ENCODE measurements at places on chromosomes 11 and 22.

GRCh38 chr11:12748561-12748960 lies 74.3 kb downstream of the TEAD1 start:
- no peak for DNase-seq

DNA sequence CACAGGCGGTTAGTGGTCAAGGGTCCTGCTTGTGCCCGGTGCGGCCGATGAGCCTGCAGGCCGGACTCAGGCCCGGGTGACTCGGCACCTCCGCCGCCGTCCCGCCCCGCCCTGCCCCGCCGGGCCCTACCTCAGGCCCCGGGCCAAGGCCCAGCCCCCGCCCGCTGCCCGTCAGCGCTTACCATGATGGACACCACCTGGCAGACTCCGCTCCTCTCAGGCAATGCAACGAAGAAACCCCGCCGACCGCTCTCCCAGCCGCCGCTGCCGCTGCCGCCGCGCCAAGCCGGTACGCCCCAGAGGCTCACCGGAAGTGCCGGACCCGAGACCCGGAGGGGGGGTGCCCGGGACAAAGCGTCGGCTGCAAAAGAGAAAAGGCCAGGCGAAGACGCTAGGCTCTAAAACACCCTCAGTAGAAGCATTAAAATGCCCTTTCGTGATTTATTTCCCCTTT lies at the start of gene UFD1:
Gene UFD1, minus strand, starts transcription at position 293 of the 454 bp plus-strand sequence. Its CDS starts 108 bp downstream, at position 185.
- DNase-seq: peak; percentile 64

DNA sequence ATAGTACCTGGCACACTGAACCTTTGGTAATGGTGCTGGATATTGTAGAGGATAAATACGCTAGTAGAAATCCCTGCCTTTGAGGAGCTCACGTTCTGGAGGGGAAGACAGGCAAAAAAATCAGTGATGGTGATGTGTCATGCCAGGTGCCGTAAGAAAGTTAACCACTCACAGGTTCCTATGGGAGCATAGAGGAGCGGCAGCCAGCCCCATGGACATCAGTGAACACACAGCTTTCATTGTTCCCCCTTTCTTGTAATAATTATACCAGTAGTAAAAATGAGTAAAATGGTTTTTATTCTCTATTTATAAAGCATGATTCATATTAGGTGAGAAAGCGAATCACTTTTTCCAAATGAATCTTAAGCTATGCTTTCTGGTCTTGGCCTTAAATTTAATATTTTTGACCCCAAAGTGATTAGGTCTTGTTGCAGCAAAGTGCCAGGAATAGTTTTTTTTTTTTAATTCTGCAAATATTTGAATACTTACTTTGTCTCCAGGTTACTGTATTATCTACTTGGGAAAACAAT lies 57.9 kb downstream of the UVRAG start:
- DNase-seq: no peak

GRCh38 chr11:133072378-133072777 lies 459.9 kb downstream of the OPCML start:
- no peak for DNase-seq

GRCh38 chr11:767238-767637 lies 10.0 kb downstream of the GATD1 start:
- no peak for DNase-seq

GRCh38 chr11:41323446-41323845 lies 136.0 kb downstream of the LRRC4C start:
- no peak for DNase-seq

GRCh38 chr22:46290121-46290842 lies 6.4 kb upstream of the GTSE1 start:
- no peak for DNase-seq

GRCh38 chr11:1054143-1055108 lies 17.9 kb upstream of the MUC6 start:
- no peak for DNase-seq

DNA sequence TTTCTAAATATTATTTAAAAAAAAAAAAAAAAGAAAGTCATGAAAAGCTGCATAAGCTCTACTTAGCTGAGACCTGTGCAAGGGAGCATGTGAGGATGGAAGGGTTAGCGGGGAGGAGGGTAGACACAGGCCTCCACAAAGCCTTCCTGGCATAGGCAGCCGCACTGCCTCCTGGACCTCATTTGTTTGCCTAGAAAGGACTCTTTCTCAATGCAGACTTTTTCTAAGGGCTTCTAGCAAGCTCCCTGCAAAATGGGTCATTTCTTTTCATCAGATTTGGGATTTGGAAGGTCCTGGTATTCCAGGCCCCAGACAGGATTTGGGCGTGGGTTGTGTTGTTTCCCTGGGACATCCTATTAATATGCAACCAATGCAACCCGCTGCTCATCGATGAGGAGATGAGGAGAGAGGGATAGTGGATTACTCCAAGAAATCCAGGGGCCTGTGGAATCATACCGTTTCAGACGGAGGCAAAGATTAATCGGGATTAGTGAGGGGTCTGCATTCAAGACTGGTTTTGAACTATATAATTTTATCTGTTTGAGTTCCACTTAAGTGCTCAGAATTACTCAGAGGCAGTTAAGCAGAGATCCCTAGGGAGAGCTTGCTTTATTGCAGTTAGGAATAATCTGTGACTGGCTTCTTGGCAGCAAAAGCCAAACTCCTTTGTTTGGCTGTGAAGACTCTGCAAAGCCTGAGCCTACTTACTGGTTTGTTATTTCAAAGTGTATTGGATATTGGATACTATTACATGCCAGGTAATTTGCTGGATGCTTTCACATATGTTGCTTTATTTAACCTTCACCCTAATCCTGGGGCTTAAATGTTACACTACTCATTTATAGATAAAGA lies 106.9 kb upstream of the NAV2 start:
- no peak for DNase-seq

DNA sequence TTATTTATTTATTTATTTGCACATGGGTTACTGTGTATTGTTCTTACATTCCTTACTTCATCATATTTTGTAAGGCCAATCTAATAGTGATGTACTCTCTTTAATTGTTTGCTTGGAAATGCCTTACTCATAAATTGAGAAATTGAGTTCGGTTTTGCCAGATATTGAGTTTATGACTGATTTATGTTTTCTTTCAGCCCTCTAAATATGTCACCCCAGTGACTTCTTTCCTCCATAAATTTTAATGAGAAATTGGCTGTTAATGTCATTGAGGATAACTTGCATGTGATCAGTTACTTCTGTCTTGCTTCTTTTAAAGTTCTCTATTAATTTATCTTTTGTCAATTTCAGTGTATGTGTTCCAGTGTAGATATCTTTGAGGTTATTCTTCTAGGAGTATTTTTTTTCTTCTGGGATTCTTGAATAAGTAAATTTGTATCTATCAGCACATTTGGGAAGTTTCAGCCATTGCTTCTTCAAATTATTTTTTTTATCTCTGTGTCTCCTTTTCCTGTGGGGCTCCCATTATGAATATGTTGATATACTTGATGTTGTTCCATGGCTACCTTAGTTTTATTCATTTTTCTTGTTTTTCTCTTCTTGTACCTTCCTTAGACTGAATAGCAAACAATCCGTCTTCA lies 47.8 kb downstream of the XKR3 start:
- no peak for DNase-seq

DNA sequence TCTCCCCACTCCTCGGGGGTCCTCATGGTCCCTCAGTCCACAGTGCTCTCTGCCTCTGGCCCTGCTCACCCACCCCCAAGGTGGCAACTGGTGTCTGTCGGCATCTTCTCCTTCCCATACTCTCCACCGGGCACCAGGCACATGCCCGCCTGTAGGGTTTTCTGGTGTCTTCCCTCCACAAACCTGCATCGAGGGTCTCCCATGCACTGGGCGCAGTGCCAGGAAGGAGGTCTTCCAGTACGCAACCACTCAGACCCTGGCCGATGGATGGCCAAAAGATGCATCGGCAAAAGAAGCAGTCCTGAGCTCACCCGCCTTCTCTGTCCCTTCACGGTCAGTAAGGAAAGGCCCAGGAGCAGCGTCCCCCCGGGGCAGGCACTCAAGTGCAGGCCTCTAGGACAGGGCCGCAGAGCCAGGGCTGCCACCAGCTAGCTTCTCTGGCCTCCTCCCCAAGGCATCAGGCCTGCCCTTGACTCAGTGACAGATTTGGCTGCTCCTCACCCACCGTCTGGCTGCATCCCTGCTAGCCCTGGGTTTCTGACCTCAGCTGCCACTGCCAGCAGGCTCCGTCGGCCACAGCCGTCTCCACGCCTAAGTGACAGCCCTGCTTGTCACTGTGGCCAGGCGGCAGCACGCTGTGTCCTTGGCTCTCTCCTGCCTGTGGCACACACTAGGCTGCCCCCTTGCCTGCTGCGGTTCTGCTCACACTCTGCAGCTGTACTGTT lies 32.1 kb upstream of the IGSF9B start:
- no peak for DNase-seq

- no peak for DNase-seq
These were observed 22.9 kb downstream of the APOL5 start for GRCh38 chr22:35740616-35741015.

DNA sequence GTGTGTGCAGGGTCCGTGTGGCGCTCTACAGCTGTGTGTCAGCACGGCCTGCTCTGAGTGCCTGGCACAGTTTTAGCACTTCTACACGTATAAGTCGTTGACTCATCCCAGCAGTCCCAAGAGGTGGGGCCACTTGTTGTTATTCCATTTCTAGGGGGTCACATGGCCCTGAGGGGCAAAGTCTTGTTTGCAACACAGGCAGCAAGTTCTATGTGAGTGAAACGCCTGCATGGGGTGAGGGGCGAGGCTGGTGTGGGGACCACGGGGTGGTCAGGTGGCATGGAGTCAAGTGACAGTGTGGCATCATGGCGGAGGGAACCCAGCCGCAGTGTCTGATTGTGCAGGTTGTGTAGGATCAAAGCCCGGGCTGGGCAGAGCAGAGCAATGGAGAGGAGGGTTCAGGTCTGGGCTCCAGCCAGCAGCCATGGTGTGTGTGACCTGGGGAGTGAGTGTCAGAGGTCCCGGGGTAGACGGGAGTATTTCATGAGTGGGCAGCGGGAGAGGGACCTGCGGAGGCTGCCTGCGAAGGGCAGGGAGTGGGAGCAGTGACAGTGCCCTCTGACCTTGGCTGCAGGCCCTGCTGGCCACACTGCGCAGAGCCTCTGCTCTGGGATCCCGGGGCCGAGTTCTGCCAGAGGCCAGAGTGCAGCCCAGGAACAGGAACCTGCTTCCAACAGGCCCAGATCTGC lies 27.9 kb downstream of the SHANK3 start:
- DNase-seq: no peak

DNA sequence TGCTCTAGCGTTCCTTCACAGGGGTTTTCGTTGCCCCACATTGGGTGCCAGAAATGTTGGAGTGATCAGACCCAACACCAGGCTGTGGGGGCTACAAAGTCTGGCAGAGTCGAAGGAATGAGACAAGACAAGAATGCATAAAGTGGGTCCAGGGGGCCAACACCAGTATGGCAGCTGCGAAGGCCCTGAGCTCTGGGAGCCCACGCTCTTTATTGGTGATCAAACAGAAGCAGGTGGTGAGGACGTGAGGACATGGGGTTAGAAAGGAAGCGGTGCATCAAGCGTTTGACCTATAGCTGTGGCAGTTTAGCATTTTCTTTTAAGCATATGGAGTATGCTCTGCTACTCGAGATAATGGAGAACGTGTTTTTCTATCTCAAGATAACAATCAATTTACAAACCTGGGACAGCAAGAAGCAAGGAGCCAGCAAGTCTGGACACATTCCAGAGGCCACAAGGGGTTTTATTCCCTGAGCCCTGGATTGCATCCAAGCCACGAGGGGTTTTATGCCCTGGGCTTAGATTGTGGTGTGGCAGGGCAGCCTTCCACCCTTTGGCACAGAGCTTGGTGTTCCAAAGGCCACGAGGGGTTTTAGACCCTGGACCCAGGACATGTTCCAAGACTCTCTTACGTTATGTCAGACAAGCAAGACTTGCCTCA lies 3.9 kb upstream of the DNAJB13 start:
- DNase-seq: no peak

DNA sequence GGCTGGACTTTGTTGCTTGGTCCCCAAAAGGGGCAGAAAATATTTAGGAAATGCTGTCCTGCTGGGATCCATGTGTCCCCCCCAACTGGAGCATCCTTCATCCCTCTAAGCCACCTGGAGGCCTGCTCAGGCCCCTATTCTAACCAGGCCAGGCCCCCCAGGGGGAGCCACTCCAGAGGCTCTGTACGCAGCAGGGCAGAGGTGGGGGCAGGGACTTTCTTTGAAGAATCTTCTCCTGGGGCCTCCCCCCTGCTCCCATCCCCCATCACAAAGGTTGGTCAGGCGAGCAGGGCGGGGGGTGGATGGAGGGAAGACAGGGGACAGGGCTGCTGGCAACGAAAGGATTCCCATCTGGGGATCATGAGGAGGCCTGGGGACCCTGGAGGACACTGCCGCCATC lies 170.8 kb downstream of the MN1 start:
- no peak for DNase-seq

- no peak for DNase-seq
These were observed 38.5 kb downstream of the TTC17 start for GRCh38 chr11:43397251-43397650.

- DNase-seq: no peak
These were observed 81.5 kb upstream of the TP53AIP1 start for GRCh38 chr11:129023968-129024676.

DNA sequence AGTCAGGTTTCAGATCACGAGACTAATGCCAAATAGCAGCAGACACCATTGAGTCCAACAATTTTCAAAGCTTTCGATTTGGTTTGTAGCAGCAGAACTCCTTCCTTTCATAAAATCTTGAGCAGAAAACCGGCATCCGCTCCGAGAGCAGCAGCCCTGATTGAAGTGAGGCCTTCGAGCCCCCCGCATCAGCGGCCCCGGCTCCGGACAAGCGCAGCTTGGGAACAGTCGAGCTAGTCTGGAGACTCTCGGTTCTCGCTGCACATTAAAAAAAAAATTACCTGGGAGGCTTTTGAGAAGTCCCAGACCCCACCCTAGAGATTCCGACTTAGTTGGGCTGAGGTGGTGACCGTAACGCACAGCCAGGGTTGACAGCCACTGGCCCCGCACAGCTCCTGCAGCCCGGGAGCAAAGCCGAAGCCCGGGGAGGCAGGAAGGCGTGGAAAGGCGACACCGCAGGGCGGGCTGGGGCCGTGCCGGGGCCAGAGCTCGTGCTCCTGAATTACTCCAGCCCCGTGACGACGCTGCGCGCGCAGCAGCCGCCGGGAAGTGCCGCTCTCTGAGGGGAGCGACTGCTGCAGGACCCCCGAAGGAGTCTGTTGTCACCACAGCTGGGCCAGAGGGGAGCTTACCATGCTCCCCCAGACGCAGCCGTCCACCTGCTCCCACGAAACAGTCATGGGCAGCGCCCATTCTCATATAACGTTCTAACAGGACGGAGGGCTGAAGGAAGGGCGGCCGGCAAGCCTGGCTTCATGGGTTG lies 57.8 kb downstream of the SPATA19 start:
- DNase-seq: no peak

GRCh38 chr11:110711776-110712658 lies at the start of gene ARHGAP20:
TSS of gene ARHGAP20 (minus strand) at chr11:110712437. CDS start at chr11:110712231, 206 bp downstream.
- DNase-seq: no peak

DNA sequence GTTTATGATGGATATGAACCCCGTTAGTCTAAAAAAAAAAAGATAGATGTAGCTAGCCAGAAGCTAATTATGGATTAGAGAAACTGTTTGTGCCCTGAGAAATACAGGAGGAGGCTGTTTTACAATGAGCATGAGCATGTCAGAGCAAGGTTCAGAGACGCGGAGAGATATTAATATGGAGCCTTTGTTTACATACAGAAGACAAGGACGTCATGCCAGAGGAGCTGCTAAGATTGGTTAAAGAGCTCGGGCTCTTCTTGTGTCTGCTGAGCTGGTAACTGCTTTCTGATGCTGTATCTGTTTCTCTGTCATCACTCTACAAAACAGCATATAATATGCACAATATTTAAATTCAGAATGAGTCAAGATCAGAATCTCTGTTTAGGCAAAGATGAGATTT lies 24.9 kb upstream of the CCDC89 start:
- DNase-seq: no peak
